KBM-7 (cell line): ENCODE measurements at places on chromosomes 5 and 9.

DNA sequence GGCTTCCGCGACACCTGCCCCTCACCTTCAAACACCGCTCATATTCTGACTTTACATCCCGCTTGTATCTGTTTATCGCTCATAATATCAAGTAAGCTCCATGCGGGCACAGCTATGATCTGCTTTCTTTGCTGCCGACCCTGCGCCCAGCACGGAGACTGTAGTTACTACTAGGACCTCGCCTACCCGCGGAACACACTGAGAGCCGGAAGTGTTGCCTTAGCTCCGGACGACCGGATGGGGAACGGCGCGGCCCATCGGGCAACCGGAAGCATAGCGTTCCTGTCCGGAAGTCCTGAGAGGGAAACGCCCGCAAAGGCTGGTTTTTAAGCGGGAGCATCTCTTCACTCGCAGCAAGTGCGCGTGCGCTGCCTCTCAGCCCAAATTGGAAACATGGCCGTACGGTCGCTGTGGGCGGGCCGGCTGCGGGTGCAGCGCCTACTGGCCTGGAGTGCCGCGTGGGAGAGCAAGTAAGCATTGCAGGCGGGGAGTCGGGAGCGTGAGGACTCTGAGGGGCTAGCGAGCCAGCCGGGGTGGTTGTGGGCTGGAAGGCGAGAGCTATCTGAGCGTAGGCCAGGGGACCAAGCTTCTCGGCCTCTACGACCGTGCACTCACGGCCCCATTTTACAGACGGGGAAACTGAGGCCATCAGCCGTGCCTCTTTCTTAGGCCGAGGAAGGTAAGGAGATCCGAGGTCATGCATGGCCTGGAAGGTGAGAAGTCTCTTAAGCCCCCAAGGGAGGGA lies at the start of gene GRPEL2:
GRPEL2 (plus strand) TSS at position 353 of the 745 bp plus-strand sequence; CDS start at position 394, 41 bp downstream.
- DNase-seq, result peak; percentile 94

- no peak for DNase-seq
Measured at GRCh38 chr9:128707446-128707845, 5.1 kb downstream of the PKN3 start.

DNA sequence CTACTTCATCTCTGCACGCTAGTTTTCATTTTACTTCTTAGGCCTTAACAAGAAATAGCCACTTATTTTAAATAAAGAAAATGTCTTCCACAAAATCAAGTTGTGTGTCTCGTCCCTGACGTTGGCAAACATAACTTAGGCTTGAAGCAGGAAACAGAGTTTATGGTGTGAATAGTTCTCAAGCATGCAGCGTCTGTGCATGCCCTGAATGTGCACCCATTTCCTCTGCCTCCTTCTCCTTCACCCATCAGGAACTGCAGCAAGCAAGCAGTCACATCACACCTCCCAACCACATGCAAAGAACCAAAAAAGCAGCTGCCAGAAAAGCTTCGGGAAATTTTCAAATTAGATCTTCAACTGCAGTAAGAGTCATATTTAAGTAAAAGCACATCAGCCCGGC lies 424.0 kb upstream of the IRX4 start:
- no peak for DNase-seq

- peak; percentile 46 for DNase-seq
Measured at GRCh38 chr9:91089405-91090129, 272.2 kb downstream of the AUH start.

- no peak for DNase-seq
Measured at GRCh38 chr5:59003641-59004040, 420.8 kb downstream of the RAB3C start.

GRCh38 chr5:73039082-73039481 lies 81.3 kb upstream of the TMEM171 start:
- peak; percentile 29 for DNase-seq

GRCh38 chr5:76555717-76556116 lies 67.5 kb downstream of the F2RL2 start:
- no peak for DNase-seq

DNA sequence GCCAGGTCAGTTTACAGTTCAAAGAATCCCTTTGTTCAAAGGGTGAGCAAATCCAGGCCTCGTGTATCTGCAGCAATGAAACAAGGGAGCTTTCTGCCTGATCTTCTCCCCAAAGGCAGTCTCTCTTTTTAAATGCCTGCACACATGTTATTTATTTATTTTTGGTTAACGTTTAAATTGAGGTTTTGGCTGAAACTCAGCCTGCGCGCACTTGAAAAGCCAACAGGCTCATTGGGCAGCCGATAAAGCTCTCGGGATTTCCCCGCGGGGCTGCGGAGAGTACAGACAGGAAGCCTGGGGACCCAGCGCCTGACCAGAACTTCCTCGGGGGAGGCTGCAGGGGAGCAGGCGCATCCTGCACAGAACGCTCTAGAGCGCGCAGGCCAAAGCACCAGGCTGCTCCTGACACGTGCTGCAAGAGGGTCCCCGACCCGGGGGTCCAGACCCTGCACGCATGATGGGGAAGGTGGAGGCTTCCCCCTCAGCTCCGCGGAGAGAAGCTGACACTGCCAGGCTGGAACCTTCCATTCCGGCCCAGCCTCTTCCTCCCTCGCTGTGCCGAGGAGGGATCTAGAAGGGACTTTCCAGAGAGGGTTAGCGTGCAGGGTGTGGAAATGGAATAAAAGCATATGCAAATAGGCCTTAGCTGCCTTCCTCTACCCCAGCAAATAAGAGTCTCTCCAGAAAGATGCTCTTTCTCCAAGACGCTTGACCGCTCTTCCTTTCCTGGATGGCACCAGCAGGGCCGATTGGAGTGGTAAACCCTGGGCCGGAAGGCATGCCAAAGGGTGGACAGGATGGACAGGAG lies 46.1 kb downstream of the PTTG1 start:
- DNase-seq, result peak; percentile 98

GRCh38 chr5:140348104-140348503 lies 1.7 kb upstream of the HBEGF start:
- no peak for DNase-seq

- peak; percentile 23 for DNase-seq
Measured at GRCh38 chr5:95241635-95242034, 43.3 kb downstream of the MCTP1 start.

- DNase-seq, result no peak
Measured at GRCh38 chr9:133881671-133882381, 110.3 kb downstream of the VAV2 start.

- DNase-seq, result peak; percentile 67
Measured at GRCh38 chr5:151126199-151126645, 31.4 kb downstream of the ANXA6 start.

- no peak for DNase-seq
Measured at GRCh38 chr9:90523958-90524357, 118.7 kb downstream of the DIRAS2 start.

- no peak for DNase-seq
Measured at GRCh38 chr9:138040446-138041430, 163.2 kb downstream of the CACNA1B start.

DNA sequence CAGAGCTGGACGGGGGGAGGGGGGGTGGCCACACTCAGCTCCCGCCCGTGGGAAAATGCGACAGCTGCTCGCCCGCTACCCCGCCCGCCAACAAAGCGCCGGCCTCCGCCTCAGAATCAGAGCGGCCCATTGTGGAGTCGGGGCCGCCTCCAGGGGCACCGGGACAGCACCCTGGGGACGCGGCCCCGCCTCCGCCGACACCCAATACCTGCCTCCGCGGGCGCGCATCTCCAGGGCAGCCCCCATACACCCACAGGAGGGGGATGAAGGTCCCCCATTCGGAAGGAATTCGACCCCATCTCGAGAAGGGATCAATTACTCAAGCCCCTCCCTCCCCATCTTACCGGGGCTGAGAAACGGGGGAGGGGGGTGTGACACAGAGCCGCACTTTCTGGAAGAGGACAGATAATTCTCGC lies 1.3 kb downstream of the NOTCH1 start:
- DNase-seq, result no peak

DNA sequence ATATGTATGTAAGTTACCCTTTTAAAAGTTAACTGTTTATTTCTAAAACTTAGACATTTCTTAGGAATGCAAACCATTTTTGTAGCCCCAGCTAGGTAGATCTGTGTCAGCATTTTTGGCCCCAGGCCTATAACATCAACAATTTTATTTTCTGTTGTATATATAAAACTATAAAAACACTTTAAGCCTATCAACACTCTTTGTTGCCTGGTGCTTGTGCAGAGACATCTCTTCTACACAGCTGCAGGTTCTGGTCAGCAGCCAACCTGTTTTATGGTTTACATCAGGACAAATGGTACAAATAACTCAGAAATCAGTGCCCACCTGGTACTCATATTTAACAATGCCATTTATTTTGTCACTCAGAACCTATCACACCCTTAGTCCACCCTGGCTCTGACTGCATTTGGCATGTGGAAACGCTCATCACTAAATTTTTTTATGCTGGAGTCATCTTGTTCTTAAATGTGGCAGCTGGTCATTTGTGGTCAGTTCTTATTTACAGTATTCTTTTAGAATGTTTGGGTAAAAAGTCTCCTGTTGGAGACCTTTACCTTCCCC lies 173.4 kb downstream of the DNAH5 start:
- DNase-seq, result no peak

GRCh38 chr9:89139455-89139854 lies 39.2 kb downstream of the SHC3 start:
- no peak for DNase-seq

- no peak for DNase-seq
Measured at GRCh38 chr9:17906841-17907778, 328.2 kb downstream of the SH3GL2 start.

DNA sequence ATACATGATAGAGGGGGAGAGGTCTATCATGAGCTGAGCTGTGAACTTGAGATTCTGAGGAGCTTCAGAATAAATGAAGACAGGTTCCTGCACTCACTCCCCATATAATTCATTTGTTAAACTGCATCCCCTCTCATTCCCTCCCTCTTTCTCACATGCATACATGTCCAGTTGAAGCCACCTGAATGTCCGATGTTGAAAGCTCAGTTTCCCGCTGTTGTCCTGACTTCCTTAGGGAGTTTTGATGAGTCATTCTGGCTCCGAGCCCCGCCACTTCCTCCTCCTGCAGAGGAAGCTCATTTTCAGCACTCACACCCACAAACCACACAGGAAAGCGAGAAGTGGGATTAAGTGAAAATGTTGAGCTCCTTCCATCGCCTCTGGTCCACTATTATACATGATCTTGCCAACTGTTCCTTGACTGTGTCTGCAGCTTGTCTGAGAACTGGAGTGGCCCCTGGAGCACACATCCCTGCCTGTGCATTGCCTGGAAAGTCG lies 121.2 kb downstream of the CEMIP2 start:
- peak; percentile 91 for DNase-seq

GRCh38 chr5:69170969-69171368 lies 4.0 kb downstream of the CCNB1 start:
- no peak for DNase-seq

- no peak for DNase-seq
Measured at GRCh38 chr9:1913631-1914330, 101.4 kb upstream of the SMARCA2 start.

GRCh38 chr9:135046739-135047350 lies 40.6 kb upstream of the OLFM1 start:
- DNase-seq, result no peak

DNA sequence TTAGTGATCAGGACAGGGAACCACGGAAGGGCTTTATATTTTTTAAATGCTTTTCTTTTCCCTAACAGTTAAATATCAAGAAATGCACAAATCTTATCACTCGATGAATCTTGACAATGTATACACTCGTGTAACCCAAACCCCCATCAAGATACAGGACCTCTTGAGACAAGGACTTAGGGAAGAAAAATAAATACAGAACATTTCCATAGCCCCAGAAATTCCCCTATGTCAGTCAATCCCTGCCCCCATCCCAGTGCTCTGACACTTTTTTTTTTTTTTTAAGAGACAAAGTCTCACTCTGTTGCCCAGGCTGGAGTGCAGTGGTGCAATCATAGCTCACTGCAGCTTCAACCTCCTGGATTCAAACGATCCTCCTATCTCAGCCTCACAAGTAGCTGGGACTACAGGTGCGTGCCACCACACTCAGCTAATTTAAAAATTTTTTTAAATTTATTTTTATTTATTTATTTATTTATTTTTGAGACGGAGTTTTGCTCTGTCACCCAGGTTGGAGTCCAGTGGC lies 2.7 kb downstream of the SPINK4 start:
- DNase-seq, result no peak

GRCh38 chr5:39631958-39632357 lies 207.2 kb upstream of the DAB2 start:
- DNase-seq, result no peak

DNA sequence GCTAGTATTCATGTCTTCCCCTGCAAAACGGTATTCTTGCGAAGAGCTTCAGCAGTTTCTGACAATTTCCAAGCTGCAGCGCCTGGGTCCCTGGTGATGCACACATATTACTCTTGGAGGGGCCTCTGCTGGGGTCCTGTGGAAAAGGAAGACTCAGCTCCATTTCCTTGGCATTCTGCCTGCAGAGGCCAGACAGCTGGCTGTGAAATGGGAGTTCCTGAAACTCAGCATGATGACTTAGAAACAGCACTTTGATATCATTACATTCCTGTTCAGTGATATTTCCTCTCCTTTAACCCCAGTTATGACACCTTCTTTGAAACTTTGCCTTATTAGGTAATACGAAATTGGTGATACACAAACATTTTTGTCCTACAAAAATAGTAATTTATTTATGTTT lies 98.5 kb downstream of the APBA1 start:
- DNase-seq, result no peak

DNA sequence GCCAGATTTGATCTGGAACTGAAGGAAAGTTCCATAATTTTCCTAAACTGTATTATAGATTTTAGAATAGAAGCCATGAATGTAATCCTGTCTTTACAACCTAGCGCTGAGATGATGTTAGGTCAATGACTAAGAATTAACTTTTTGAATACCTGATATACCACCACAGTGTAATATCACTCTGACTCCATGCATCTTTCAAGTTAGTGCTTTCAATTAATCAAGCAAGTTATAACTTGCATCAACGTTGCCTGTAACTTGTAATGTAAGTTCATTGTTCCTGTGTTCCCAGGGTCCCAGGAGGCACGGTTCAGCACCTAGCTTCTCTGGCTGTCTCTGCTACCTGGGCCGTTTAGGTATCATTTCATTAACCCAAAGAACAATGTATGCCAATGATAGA lies 139.3 kb downstream of the CSNK1G3 start:
- DNase-seq, result no peak

GRCh38 chr5:81854485-81854884 lies 103.6 kb upstream of the SSBP2 start:
- DNase-seq, result no peak

GRCh38 chr9:88537761-88538091 lies 2.7 kb downstream of the NXNL2 start:
- DNase-seq, result peak; percentile 66

GRCh38 chr5:63053019-63053638 lies 474.5 kb downstream of the LRRC70 start:
- DNase-seq, result no peak
